ENCODE measurements at places on chromosomes 4 and X.
A peak's percentile ranks its signal among the peaks of the same experiment; 100 is the strongest.

DNA sequence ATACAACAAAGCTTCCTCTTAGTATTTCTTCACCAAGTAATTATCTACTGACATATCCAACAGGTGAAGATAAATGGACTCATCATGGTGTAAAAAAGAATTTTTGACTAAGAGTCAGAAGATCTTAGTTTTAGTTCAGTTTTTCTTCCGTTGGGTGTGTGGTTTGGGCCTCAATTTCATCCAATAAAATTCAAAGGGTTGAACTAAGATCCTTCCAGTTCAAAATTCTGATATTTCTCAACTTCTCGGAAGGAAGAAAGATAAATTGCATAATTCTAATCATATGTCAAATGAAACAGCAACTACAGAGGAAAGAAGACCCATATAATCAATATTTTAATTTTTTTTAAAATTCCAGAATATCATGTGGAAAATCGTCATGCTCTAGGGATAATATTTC, 192.7 kb downstream of the SPRY1 start:
- no peak for DNase-seq

GRCh38 chrX:120251471-120252011, 929 bp downstream of the ZBTB33 start:
- DNase-seq: peak; percentile 65

- DNase-seq: no peak
Observed at GRCh38 chr4:120886191-120886590, 36.3 kb downstream of the PRDM5 start.

- DNase-seq: peak; percentile 86
Observed at GRCh38 chrX:2701600-2701999, 10.5 kb downstream of the CD99 start.

DNA sequence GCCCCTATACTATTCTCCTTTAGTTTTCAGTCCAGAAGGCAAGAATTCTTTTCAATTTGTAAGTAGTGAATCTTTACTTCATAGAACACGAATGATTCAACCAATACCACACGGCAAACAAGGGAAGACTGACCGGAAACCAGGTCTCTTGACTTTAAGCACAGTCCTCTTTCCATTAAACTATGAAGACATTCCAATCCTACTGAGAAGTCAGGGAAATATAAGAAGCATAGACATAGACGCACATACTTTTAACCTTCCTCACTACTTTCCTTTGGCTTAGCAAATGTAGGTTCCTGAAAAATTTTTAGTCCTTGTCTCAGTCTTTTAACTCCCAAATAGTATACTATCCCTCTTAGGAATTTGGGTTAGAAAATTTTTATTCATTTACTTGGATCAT, 9.1 kb downstream of the CHRDL1 start:
- DNase-seq: no peak
